ENCODE measurements at places on chromosomes 2 and 18.

- no peak for DNase-seq
Observed at GRCh38 chr2:44939106-44940048, 2.1 kb upstream of the SIX3 start.

GRCh38 chr2:7368211-7368610, 451.0 kb downstream of the RNF144A start:
- DNase-seq: no peak

DNA sequence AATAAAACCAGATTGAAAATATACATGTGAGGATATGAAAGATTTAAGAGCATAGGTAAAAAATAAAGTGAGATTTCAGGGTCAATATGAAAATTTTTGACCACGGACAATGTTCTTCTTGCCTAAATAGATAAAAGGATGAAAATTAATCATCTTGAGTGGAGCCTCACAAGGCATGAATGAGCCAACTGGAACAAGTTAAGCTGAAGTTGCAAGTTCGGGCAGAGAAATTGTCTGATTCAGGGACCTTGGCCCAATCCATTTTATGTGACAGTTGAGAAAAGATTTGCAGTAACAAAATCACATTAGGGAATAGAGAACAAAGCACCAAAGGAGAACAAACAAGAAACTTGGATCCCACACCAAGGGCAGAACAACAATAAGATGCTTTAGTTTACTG, 305.3 kb downstream of the TMX3 start:
- no peak for DNase-seq

DNA sequence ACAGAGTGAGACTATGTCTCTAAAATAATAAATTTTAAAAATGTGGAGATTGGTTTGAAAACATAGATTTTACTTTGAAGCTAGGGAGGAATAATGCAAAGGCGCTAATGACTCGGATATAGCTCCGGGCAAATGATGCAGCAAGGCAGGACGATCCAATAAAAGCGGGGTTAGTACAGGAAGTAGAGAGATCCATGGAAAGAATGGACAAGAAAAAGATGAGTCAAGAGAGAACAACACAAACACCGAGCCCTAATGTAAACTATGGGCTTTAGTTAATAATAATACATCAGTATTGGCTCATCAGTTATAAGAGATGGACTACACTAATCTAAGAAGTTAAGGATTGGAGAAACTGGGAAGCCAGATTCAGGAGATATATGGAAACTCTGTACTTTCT, 74.5 kb downstream of the QPCT start:
- DNase-seq: no peak

DNA sequence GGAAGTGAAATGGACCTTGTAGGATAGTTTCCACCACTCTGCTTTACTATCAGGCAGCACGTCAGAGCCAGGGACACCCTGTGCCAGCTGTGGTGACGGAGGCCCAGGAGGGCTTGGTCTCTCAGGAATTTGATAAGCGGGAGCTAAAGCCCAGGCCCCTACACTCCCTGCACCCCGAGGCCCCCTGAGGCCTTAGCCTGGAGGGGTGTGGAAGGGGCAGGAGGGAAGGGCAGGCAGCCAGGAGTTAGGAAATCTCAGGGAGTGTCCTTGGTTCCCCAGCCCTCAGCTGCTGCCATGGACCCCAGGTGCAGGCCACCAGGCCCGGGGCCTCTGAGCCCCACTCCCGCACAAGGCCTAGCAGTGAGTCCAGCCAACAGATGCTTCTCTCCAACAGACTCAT, 38.2 kb downstream of the PDIA6 start:
- no peak for DNase-seq

GRCh38 chr2:236614551-236614950, 44.9 kb downstream of the ACKR3 start:
- no peak for DNase-seq

DNA sequence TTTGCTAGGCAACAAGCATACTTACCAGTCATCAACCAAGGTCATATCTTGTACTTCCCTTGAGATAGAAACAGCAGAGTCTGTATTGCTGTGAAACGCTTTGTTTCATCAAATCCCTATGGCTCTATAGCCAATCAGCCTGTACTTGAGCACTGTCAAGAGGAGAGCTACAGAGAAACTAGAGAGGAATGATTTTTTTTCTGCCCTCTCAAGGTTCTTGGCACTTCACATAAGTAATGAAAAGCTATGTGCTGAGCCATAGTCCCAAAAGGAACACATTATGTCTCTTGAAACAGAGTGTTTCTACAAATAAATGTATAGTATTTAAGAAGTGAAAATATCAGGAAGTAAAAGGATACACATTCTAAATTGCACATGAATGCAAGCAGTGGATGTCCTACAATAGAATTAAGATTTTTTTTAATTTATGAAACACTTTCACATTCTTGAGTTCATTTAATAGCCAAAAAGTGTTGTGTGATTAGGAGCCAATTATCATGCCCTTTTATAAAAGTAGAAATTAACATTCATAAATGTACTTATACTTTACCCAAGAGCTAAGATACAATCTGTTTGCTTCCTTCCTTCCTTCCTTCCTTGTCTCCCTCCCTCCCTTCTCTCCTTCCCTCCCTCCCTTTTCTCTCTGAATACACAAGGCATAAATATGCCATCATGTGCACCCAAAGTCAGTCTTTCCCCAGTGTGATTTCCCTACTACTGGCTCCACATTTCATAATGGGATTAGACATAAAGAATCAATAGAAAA, 131.8 kb downstream of the CSRNP3 start:
- no peak for DNase-seq

DNA sequence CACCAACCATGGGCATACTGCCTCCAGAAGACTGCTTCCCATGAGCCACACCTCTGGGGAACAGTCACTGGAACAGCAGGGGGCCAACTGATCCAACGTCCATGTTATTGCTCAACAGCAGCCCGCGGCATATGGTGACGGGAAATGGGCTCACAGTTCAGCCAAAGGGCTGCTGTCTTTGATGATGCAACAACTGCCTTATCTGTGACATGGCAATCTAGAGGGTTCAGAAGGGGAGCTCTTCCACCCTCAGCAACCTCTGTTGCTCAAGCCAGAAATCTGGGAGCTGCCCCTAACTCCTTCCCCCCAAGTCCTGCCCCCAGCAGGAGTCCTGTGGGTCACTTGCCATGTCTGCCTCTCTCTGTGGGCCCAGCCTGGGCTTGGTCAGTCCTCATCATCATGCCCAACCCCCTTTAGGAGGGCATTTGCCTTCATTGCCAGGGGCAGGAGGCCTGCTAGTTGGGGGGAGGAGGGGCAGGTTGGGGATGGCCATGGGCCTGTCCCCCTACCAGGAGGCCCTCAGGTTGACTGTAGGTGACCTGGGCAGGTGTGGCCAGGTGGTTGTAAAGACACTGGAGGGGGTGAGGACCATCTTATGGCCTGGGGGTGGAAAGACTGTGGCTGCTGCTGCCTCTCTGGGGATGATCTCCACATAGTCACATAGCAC, 212.9 kb downstream of the CYP26B1 start:
- no peak for DNase-seq

DNA sequence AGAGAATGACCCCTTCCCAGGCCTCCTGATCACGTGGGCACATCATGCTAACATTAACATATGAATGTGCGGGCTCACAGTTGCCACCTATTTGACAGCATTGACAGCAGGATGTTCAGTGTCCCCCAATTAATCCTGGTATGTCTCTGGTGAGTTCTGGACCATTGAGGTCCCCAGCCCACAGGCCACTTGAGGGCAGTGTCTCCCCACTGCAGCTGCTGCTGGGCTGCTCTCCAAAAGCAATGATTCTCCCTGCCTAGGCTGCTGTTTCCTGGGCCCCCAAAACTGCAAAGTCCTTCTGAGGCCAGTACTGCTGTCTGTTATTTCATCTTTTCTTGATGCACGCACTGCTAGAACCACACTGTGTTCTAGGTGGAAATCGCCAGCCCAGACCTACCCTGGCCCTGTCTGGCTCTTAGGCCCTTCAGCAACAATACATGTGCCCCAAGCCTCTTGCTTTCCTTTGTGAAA, 52.7 kb upstream of the MAPK4 start:
- DNase-seq: no peak

- no peak for DNase-seq
Observed at GRCh38 chr2:9751831-9752230, 91.4 kb upstream of the TAF1B start.

- no peak for DNase-seq
Observed at GRCh38 chr18:13300029-13300428, 81.5 kb downstream of the LDLRAD4 start.

DNA sequence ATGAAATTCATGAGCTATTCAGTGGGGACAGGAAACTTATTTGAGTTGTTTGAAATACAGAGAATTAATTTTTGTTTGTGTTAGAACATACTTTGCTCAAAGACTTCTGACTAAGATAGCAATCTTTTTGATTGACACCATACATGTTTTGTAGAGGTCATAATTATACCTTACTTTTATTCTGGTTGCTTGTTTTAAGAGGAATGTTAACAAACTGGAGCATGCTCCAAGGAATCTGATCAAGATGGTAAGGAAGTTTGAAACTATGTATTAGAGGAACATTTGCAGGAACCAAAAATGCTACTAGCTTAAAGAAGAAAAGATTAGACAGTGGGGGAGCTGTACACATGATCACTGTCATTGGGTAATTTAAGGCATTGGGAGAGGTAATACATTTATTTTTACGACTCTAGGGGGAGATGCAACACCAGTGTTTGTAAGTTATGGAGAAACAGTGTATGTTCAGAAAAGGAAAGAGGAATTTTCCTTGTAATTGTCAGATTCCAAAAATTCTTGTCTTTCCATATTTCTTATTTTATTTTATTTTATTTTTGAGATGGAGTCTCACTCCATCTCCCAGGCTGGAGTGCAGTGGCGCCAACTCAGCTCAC, 8.0 kb downstream of the AGFG1 start:
- DNase-seq: no peak

All from fibroblast of skin of left biceps (primary cell).